ENCODE measurements at places on chromosomes 7 and 10.

GRCh38 chr10:71381611-71382010, 15.1 kb upstream of the CDH23 start:
- no peak for DNase-seq

DNA sequence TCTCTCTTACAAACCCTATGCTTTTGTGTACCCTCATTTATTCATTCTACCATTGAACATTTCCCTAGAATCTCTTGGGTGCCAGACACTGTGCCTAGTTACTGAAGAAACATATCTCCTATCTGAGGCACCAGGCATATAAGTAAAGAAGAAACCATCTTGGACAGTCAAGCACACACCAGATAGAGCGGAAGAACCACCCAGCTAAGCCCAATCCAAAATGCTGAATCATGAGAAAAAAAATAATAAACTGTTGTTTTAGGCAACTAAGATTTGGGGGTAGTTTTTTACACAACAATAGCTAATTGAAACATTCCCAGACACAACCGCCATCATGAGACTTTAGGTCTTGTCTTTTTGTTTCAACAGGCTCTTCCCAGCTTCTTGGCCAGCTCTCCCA, 102.3 kb upstream of the TCF7L2 start:
- no peak for DNase-seq

- no peak for DNase-seq
Observed at GRCh38 chr7:46463170-46463569, 542.1 kb upstream of the IGFBP3 start.

DNA sequence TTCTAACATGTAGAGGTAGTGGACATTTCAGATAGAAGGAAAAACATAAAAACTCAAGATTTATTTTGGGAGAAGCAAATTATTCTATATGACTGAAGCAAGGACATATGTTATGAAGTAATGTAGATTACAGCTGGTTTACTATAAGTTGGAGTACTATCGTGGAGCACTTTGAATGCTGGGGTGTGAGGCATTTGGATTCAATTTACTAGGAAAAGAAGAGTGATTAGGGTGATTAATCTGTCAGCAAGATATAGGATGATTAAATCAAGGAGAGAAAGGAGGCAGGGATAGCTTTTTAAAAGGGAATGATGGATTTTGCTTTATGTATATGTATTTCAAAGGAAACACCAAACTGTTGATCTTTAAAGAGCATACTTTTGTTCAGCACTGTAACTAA, 318.4 kb upstream of the KAT6B start:
- no peak for DNase-seq

- DNase-seq, result no peak
Observed at GRCh38 chr7:159211540-159212182, 67.0 kb upstream of the VIPR2 start.

DNA sequence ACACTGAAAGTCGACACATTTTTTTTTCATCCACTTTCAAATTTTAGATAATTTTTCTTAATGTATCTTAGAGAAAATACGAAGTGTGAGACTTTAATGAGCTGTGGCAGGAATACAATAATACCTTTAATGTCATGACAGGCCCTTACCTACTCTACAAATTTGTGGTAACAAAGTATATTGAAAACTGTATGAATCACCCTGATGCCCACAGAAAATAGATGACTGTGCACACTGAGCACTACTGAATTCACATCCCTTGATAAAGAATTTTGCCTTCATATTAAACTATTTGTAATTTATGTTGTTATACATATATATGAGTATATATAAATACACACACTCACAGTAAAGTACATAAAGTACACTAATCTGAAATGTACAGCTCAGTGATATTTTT, 51.7 kb downstream of the AKR1D1 start:
- no peak for DNase-seq

- no peak for DNase-seq
Observed at GRCh38 chr10:124748953-124749645, 4.9 kb upstream of the FAM53B start.

- no peak for DNase-seq
Observed at GRCh38 chr7:53191836-53192443, 156.5 kb downstream of the POM121L12 start.

DNA sequence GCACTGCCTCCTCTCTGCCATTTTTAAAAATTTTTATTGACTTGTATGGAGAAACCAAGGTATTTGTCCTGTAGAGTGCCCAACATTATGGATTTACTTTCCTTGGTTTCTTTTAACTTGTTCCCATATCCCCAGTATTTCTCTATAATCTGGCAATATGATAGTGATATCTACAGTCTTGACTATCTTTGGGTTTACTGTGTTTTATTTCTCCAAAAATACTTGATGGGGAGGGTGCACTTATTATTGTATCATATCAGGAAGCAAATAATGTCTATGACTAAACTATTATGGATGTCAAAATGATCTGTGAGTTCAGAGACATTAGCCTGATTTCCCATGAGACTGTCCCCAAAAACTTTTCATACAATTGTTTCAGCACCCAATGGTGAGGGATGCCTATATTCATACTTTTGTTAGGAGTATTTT, 6.6 kb downstream of the TFPI2 start:
- no peak for DNase-seq

DNA sequence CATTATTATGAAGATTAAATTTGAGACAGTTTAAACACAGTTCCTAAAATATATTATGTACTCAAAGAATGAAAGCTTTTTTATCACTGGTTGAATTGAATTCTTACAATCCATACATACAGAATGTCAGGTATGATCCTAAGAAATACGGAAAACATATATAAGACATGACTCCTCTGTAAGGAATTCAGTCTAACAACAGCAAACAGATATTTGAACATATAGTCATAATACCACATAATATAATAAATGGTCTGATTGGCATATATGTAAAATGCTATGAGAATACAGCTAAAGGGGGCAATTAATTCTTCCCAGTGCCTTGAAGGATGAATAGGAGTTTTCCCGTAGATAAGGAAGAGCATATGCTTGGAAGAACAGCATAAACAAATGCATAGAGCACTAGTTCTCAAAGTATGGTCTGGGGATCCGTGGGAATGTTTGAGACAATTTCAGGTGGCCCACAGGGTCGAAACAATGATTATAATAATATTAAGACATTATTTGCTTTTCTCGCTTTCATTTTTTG, 10.6 kb upstream of the ARID5B start:
- DNase-seq, result no peak
